ENCODE measurements at places on chromosomes 13 and 19. TPM values are rescaled to one million over a fixed set of nuclear protein-coding genes. Genes with fewer than 3 reads are reported as not detected.

DNA sequence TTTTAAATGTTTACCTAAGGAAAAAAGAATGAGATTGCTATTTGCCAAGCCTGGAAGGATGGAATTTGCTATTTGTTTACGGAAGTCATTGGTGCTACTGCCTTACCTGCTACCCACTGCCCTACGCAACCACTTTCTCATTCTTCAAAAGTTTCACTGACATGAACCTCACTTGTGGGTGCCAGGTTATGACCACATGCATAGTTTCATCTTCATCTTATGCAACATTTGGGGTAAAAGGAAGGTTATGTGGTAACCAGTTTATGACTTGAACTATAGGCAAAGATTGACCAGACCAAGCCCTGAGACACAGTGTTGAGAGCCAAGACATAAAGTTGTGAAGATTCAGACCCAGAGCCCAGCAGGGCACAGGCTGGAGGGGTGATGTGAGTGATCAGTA is 142.5 kb downstream of the LACC1 start:
- no peak for DNase-seq

DNA sequence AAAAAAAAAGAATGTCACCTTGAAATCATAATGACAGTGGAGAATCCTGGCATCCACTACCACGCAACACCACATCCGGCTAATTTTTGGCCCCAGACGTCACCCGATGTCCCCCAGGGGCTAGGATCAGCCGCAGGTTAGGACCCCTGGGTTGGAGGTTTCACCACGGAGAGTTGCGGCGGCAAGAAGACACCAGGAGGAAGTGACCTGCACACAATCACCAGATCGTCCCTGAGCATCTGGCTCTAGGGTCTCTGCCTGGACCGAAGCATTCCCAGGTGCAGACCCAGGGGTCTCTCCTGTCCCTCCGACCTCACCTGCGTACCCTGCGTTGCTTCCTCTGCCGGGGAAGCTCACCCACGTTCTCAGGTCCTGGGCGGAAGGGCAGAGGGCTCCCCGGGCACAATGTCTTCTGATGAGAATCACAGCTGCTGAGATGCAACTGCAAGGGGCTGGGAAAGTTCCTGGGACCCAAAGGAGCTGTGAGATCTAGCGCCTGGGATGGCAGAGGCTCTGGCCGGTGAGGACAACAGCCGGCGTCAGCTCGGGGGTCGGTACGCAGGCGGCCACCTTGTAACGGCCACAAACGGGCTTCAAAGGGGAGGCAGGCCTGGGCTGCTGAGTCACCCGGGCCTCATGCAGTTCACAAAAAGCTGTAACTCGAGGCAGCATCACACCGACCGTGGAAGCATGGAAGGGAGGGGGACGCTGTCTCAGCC is 111.2 kb downstream of the GADD45B start:
- DNase-seq = no peak

DNA sequence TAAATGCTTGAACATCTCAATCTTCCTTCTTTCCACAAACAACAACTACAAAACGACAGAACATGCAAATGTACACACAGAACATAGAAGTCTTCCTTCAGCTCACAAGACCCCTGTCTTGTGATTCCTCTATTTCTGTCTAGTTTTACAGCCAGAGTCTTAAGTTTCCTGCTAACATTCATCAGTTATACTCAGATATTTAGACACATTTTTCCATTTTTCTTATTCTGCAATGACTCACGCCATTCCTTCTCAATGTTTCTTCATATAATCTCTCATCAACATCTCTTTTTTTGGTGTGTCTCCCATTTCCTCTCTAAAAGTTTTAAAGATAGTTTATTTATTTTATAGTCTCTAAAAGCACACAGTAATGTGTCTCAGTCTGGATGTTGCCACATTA is 1872.9 kb upstream of the PCDH20 start:
- DNase-seq = no peak

DNA sequence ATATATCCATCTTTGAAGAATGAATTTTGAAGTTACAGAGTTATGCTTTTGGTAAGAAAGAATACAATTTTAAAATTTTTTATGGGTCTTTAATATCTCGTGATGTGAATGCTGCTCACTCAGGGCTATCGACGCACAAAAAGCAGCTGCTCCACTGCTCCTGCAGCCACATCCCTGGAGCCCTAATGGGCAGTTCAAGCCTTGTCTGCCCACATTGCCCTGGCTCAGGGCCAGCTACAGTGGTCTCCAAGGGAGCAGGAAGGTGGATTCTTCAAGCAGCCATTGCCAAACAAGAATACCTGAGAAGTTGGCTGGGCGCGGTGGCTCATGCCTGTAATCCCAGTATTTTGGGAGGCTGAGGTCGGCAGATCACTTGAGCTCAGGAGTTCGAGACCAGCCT is 85.8 kb downstream of the IPO5 start:
- DNase-seq = no peak

- DNase-seq = no peak
Observed at GRCh38 chr19:4305257-4305612, 837 bp downstream of the FSD1 start.

MATK gene
- total RNA-seq = 3.8 TPM

COX6B2 gene
- total RNA-seq = not detected
